ENCODE measurements at places on chromosomes 7 and 10.
A peak's percentile ranks its signal among the peaks of the same experiment; 100 is the strongest.

DNA sequence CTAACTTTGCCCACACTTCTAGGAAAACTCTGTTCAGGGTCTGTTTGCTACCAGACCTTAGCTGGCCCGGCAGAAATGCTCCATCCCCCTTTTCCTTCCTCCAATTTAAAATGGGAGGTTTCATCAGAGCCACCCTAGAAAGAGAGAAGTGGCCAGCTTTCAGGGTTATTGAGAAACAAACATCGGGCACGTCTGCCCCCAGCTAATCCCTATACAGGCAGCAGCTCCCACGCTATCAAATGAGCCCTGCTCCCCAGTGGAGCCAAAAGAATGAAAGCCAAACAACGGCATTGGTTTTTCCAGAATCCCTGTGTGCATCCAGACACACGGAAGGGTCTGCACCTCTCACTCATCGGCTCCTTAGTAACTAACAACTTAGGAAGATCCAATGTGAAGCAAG is 132.5 kb downstream of the GRID1 start:
- no peak for DNase-seq

DNA sequence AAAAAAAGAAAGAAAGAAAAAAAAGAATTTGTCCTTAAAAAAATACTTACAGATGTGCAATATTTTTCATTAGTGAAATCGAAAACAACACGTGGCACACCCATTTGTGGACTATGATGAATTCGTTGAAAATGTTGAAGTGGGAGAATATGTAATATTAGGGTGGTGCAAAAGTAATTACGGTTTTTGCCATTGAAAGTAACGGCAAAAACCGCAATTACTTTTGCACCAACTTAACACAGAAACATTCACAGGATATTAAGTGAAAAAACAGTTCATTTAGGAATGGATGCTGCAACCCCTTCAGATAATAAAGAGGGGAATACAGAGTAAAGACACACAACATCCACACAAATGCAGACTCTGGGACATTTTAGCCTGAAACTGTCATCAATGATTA is 96.0 kb downstream of the CALN1 start:
- DNase-seq: no peak

- peak; percentile 60 for DNase-seq
Measured at GRCh38 chr10:30502266-30503060, 68.5 kb downstream of the MAP3K8 start.

- DNase-seq: no peak
Measured at GRCh38 chr10:96619120-96619519, 32.3 kb upstream of the TM9SF3 start.

- no peak for DNase-seq
Measured at GRCh38 chr7:22972207-22972606, 41.7 kb downstream of the HYCC1 start.

GRCh38 chr7:127474457-127474856 is 81.9 kb upstream of the ZNF800 start:
- no peak for DNase-seq

DNA sequence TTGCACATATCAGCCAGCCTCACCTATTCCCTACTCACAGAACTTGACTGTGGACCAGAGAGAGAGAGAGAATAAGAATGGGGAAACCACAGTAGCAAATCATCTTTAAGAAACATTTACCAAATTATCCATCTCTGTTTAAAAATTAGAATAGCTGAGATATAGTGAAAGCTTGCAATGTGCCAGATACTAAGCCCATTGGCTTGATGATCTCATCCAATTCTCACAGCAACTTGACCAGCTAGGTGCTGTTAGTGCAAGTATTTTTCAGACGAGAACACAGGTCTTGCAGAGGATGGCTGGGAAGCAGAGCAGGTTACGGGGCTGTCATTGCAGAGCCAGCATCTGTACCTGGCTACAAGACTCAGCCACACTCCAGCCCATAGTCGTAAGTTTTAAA is 50.9 kb downstream of the KLF6 start:
- DNase-seq: no peak

DNA sequence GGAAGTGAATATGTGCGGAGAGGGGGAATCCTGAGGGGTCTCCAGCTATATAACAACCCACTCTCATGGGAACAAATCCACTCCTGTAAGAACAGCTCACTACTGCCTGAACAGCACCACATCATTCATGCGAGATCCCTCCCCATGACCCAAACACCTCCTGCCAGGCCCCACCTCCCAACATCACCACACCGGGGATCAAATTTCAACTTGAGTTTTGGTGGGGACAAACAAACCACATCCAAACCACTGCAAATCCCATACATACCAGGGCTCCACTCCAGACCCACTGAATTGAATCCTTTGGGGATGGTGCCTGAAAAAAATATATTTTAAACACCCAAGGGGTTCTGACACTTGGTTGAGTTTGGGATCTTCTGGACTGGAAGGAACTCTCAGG is 181.5 kb upstream of the PLXNA4 start:
- DNase-seq: no peak

DNA sequence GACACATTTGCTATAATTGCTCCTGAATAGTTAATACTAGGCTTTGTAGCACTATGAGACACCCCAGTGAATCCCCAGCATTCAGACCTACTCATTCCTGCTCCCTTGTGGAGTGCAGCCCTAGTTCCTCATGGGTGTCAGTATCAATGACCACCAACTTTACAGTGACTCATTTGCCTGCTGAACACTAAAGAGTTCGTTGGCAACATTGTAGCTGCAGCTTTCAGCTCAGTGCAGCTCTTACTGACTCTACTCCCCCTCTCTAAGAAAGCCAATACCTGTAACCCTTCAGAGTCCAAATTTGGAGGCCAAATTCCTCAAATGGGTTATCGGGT is 127.1 kb upstream of the MTPN start:
- DNase-seq: no peak

DNA sequence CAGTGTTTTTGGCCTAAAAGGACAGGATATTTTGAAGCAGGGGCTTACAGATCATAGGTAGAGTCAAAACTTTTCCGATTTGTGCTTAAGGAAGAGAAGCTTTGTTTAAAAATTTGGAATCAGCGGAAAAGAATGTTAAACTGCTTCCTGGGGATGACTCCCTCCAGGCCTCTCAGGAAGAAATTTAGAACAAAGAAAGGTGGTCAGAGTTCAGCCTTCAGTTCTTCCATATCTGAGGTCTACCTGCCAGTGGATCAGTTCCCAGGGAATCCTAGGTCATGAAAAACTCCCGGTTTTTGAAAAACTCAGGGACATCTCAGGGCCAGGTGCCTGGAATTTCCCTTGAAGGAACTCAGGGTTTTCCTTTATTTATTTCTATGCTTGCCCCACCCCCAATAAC is 100.3 kb downstream of the MCU start:
- no peak for DNase-seq

DNA sequence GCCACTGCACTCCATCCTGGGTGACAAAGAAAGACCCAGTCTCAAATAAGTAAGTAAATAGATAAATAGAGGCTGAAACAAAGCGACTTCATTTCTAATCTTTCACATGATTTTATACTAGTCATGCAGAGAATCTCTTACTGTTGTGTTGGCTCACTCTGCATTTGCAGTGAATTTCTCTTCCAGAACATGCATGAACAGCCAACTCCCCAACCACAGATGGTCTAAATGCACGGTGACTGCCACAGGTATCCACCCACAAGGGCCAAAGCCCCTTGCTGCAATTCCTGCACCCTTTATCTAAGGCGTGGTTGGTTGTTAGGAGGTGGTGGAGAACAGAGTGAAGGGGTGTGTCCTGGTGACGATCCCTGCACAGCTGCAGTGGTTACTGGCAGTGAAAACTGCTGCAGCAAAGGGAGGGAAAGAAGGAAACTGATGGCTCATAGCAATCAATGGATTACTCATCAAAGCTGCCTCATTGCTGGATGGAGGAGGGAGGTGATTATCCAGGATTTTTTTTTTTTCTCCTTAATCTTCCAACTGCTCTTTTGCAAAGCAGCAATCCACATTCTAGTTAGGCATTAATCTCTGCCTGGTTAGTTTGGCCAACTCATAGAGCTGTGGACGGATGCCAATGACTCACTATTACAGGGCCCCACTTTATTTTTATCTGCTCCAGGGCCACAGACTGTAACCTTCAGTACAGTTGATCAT is 50.6 kb downstream of the PRTFDC1 start:
- DNase-seq: no peak

GRCh38 chr7:133614251-133614650 is 361.4 kb downstream of the EXOC4 start:
- DNase-seq: no peak

- DNase-seq: no peak
Measured at GRCh38 chr7:23514755-23515154, 17.0 kb downstream of the TRA2A start.

- DNase-seq: peak; percentile 82
Measured at GRCh38 chr7:27196287-27196767, 3.6 kb downstream of the HOXA13 start.
